NCI-H2029 (cell line): ENCODE measurements at places on chromosomes 5 and 9.

- DNase-seq = no peak
Observed at GRCh38 chr5:35338157-35338453, 107.8 kb upstream of the PRLR start.

DNA sequence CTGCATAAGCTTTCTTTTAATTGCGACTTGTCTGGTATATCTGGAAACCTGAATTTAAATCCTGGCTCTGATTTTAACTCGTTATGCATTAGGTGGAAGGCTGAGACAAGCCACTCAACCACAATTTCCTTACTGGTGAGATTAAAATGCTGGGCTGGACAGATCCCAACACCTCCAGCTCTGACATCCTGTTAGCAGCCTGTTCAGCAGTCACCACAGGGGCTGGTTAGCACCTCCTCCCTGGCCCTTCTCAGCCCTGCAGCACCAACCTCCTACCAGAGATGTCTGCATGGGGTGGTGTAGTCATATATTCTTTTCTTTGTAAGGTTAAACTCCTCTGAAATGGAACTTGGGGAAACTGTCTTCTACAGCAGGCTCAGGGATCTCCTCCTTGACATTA, 156.5 kb upstream of the NFIL3 start:
- DNase-seq = no peak

DNA sequence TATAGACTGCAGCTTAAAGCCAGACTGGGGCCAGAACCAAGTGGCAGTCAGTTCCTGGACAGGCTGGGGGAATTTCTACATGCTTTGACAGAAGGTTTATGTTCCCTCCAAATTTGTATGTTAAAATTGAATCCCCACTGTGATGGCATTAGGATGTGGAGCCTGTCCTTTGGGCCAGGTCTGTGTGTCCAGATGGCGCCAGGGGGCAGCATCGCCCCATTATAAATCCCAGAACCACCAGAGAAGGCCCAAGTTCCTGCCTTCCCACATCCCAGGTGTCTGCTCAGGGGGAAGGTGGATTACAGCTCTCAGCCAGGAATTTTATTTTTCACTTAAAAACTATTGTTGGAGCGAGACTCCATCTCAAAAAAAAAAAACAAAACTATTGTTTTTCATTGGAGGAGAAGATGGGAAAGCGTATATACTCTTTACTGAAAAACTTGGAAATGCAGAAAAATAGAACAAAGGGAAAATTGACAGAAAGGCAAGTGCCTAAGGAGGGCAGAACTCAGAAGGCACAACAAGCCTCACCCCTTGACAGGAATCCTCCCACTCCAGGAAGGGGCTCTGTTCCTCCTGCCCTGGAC, 5.0 kb downstream of the IL3 start:
- DNase-seq = peak; percentile 44

- no peak for DNase-seq
Observed at GRCh38 chr5:154502180-154502579, 24.2 kb upstream of the HAND1 start.

DNA sequence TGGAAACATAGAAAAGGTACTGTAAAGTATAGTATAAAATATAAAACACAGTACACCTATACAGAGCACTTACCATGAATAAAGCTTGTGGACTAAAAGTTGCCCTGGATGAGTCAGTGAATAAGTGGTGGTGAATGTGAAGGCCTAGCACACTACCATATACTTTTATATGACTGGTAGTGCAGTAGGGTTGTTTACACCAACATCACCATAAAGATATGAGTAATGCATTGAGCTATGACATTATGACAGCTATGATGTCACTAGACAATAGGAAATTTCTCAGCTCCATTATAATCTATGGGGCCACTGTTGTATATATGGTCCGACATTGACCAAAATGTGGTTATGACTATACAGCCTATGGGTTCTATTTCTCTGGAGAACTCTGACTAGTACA, 291.8 kb upstream of the ACTBL2 start:
- DNase-seq = no peak

DNA sequence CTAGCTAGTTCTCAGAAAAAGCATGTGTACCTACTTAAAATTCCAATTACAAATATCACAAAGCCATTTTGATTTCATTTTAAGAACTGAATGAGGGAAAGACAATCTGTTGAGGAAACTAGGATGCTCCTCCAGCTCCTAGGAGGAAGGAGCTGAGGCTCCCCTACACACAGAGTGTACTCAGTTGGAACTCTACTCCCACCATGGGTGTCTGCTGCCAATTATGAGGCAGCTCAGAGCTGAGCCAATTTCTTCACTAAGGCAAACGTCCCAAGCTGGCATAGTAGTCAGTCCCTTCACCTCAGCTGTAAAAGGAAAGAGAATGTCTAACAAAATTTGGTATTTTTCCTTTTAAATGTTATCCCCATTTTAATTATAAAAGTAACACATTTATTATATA, 300.0 kb upstream of the TRPC7 start:
- no peak for DNase-seq

DNA sequence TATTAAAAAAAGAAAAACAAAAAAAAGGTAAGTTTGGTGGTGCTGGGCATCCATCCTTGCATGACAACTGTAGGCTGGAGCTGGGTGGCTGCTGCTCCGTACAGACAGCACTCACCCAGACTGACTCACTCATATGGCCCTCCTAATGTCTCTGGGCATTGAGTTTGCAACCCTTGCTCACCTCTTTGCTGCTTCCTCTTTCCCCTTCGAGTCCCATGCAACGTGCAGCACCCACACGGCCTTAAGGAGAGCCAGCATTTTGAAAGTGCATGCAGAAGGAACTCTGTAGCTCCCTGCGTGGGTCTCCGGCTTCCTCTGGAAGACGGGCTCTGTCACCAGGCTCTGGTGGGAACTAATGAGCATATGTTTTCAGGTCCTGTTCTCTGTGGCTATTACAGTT, 60.5 kb upstream of the ENTREP1 start:
- DNase-seq = no peak

GRCh38 chr5:74862221-74862620, 4.0 kb downstream of the FAM169A start:
- DNase-seq = no peak

- no peak for DNase-seq
Observed at GRCh38 chr5:178433273-178433775, 156.9 kb downstream of the COL23A1 start.

GRCh38 chr5:142433526-142434321, 108.9 kb upstream of the SPRY4 start:
- no peak for DNase-seq

GRCh38 chr5:68444048-68444447, 228.5 kb downstream of the PIK3R1 start:
- DNase-seq = no peak

DNA sequence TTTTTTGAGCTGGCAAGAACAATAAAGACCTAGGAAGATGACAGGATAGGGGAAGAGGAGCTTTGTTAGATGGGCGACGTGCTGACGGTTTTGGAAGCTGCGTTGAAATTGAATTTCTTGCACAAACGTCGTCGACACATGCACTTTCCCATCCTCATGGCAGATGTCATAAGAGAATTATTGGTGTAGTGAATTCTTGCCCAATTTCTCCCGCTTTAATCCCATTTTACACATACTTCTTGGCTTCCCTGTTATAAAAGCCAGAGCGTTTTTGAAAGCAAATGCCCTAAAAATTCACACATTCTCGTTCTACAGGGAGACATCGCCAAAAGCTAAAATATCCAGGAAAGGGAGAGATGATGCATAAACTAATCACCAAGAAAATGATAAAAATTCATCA, 109.8 kb upstream of the DAP start:
- DNase-seq = no peak

DNA sequence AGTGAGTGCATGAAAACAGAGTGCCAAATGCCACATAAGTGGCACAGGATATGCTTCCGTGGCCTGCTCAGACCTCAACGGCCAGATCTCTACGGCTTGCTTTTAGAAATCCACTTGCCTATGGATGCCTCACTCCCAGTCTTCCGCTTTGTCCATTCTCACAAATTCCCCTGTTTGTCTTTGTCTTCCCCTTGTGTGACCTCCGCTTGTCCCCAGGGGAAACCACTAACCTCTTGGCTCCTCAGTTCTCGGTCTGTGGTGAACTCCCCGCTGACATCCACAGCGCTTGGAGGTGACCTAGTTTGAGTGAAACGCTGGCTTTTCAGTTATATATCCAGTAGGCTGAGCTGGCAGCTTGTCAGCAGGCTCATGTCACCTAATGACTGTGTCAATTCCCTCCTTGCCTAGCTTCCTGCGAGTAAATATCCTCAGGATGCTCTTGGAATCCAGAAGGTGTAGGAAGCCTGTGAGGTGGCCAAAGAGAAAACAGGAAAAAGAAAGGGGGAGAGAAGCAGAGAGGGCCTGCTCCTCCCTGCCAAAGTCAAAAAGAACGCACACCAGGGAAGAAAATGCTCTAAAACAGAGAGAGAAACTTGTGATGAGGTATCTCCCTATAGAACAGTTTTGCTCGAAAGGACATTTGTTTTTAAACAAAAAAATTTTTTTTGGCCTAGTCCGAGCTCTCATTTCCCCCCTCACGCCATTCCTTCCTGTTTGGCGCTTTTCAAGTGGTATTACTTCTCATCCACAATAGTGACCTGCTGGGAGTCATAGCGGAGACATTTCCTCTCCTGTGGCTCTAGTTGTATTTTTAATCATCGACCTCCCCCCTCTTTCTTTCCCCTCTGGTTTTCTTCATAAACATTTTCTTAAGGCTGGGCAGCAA, 101.6 kb upstream of the SPRY4 start:
- no peak for DNase-seq

GRCh38 chr5:135467051-135467625, 15.0 kb upstream of the TIFAB start:
- DNase-seq = no peak

DNA sequence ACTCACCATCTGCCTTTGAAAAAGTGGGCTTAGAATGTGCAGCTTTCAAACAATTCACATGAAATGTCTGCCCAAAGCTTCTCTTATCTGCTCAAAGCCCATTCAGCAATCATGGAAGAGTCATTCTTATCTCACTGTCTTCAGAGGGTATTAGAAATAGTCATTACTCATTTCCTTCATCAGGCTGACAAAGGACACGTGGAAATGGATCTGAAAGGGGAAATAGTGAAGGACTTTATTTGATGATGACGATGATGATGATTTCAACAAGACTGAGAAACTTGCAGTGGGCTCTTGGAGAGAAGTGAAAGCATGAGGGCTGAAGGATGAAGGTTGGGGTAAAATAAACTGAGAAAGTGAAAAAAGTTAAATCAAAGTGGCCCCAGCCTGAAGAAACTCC, 194.3 kb downstream of the SMARCA2 start:
- DNase-seq = no peak

GRCh38 chr5:88724201-88724600, 158.8 kb downstream of the MEF2C start:
- DNase-seq = no peak

DNA sequence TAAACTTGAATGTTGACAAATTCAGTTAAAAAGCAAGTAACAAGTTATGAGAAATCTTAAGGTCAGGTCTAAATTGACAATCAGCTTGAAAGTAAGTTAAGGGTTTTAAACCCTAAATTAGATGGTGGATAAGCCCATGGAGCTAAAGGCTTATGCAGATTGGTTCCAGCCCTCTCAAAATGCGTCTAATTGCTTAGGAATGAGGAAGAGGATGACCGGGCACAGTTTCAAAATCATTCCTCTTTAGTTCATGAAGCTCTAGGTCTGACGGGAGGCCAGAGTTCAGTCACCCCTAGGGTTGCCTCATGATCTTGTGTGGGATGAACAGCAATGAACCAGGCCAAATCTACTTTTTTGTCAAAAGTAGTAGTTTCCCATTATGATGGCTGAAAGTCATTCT, 75.4 kb downstream of the SLC38A9 start:
- DNase-seq = no peak

DNA sequence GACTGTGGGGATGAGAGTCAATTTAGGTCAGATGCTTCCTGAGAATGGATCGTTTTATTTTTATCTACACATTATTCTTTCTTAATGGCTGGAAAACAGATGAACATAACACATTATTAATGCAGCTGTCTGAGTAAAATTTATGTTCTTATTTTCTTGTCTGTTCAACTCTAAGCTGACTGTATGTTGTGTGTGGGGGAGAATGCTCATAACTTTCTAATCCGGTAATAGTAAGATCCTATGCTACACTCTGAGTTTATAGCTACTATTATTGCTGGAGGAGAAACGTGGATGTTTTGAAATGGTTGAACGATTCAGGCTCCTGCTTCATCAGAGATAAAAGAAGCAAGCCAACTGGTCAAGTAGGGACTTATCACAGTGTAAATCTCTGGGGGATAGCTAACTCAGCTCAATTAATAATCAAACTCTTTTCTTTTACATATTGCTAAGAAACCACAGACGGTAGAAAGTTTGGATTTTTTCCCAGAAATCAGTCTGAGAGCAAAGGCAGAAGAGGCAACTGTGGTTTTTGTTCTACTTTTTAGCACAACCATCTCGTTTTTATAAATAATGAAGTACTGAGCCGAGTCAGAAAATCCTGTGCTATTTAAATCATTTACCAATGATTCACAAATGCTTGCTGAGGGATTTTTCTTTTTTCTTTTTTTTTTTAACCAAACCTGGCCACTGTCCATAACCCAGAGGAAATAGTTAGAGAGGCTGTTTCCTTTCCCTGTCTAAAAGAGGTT, 265.0 kb upstream of the FAM174A start:
- no peak for DNase-seq

DNA sequence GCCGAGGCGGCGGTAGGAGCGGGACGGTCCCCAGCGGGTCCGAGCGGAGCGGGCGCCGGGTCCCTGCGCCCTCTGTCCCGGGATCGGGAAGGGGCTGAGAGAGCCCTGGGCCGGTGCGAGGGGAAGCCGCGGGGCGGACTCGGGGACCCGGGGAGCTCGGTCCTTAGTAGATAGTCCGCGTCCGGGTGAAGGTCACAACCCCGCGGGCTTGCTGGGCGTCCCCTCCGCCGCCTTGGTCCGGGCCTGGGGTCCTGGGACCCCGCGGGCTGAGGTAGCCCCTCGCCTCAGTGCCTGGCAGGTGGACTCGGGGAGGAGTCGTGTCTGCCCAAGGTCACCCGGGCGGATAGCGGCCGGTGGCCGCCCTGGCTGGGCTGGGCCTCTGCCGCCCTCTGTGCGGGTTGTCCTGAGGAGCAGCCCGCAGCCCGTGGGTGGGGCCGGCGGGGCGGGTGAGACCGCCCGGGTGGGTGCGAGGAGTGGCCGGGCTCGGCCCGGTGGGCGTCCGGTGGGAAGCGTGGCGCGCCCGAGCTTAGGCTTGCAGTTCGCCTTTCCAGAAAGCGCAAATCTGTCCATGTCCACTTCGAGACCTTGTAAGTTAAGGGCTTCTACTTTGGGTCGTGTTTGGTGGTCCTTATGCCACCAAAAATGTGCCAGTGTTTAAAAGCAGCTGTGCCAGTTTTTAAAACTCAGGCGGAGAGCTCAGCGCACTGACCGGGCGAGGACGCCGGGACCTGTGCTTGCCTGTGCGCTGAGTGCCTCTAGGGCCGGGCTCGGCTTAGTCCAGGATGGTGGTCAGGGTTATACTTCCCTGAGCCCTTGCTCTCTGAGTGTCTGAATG, 554 bp downstream of the SDHA start:
- DNase-seq = no peak

- no peak for DNase-seq
Observed at GRCh38 chr5:122300374-122300773, 11.7 kb upstream of the SNCAIP start.

GRCh38 chr9:81417941-81418340, 271.4 kb downstream of the TLE1 start:
- no peak for DNase-seq
